ENCODE measurements at places on chromosomes 2 and 18.

DNA sequence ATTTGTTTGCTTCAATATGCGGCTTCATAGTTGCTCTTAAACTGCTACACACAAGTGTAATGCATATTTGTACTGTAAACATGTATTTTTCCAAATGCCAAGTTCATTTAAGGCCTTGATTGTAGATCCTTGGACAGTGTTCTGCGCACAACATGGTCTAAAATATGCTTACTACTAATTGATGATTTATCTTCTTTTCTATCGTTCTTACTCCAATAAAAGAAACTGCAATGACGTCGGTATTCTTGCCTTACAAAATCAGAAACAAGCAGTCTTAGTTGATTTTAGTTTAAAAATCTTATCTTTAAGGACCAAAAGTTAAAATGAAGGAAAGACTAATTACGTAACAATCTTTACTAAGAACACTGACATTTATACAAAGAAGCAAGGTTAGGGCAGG is 224.3 kb upstream of the SMAD7 start:
- no peak for DNase-seq

DNA sequence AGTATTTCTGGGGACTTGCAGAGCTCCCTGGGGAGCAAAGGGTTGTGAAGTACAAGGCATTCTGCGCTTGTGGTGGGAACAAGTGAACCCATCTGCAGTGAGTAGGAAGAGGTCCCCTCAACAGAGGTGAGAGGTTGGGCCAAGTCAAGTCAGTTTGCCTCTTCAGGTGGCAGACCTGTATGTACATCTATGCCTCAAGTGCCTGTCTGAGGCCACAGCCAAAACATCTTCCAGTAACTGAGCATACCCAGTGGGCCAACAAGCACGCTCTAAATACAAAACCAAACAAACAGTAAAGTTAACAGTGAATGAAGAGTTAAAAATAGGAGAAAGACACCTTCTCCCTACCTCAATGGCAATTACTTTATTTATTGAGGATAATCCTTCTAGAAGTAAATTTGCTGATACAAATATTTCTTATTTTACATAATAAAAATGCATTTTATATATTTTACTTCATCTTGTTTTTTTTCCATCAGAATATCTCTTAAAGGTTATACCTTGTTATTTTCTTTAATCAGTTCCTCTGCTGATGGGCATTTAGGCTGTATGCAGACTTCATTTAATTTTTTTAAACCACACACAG is 2.5 kb downstream of the GYPC start:
- no peak for DNase-seq

DNA sequence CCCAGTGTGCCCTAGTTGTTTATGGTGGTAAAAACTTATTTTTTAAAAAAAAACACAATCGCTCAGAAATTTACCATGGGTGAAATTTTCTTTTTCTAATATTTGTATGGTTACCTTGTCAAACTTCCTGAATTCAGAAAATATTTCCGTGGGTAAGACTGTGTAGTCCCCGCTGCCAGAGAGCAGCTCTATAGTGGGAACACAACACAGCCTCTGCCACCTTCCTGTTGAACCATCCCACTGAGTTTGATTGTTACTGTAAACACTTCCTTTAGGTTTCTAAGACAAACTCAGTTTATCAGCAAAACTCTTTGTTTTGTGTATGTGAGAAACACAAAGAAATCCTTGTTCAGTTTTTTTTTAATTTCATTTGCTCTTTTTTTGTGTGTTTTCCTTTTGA is 17.9 kb downstream of the DNAH6 start:
- DNase-seq: no peak

GRCh38 chr2:128549094-128549493 is 230.4 kb upstream of the HS6ST1 start:
- no peak for DNase-seq

DNA sequence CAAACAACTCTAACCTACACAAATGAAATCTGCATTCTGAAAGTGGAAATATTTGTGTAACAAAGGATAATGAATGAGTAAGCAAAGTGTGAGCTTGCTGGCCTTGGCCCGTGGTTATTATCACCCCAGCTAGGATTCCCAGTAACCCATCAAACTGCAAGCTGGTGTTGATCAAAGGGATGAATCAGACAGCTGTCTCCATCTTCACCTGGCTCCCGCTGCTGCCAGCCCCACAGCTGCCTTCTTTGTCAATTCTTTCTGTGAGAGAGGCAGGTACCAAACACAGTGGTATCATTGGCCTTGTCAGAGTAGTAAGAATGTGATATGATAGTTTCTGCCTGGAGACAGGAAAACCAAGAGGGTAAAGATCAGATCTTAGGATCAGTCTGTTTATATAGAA is 25.2 kb upstream of the RGPD4 start:
- DNase-seq: no peak

DNA sequence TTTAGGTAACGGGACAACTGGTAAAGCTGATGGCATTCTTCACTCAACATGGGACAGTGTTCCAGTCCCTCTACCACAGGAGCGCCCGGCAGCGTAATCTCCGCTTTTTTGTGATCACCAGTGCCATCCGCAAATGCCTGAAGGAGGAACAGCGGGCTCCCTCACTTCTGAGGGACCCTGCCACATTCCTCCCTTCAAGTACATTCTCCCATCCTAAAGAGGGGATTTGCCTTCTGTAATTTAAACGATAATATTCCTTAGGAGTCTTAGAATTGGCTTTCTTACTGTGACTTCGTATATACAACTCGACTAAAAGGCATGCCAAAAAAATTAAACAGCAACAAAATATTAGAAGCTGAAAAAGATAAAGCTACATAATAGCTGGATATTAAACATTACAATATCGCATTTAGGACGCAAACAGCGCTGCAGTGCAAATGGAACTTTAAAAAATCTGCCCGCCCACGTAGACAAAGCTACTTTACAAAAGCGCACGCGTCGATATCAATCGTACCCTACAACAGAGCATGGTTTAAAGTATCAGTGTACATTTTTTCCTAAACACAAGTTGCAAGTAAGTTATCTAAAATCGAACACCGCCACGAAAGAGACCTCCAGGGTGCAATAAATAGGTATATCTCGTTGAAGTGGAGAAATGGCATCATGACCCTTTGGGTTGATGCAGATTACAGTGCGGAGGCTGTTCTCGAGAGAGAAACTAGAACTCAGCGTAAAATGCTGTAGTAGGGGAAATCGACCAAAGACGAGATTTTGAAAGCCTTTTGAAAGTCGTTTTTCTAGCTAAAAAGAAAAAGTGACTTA is 2.3 kb upstream of the VSNL1 start:
- peak; percentile 38 for DNase-seq

GRCh38 chr18:60732143-60732542 is 359.6 kb upstream of the MC4R start:
- no peak for DNase-seq

Measured in glutamatergic neuron (in vitro differentiated cells).